CD4-positive, alpha-beta T cell treated with Interleukin-1 beta for 1 hour (primary cell): ENCODE measurements at places on chromosomes 3 and 15.
A peak's percentile ranks its signal among the peaks of the same experiment; 100 is the strongest.

DNA sequence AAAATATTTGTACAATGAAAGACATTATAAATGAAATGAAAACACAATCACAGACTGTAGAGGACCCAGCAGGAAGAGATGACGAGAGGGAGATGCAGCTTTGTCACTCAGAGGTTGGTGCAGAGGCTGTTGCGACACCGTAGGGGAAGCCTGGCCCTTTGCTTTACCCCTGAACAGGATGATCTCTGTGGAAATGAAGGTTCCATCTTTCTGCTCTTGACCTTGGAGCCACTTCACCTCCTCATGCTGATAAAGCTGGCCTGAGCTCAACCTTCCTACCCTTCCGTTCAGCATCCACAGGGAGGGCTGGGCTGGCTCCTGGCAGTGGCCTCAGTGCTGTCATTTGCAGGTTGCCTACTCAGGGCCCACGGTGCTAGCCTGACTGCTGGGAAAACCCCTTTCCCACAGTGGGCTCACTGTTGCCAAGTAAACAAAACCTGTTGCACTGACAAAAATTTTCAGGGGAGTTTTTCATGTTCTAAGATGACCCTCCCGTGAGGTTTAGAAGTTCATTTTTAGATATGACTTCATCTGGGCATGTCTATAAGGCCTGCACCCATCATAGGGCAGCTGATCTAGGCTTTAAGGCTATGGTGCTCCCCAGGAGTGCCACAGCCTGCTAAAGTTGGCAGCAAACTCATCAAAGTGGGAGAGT is 3.0 kb upstream of the CD80 start:
- DNase-seq: peak; percentile 79

- DNase-seq: no peak
These were observed 30.9 kb upstream of the SEMA3F start for GRCh38 chr3:50124052-50124799.

DNA sequence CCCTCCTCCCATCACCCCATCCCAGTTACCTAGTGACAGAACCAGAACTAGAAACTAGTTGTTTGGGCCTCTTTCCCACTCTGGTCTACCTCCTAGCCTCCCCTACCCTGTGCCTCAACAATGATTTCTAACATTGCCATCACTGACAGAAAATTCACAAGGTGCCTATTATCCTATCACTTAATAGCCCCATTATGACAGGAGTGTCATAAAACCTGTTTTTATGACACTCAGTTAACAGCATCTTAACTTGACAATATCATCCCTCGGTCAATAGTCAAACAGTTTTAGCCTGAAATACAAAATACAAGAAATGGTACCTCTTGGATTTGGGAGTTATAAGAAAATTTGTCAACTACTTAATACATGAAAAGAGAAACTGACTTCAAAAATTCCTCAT is 46.5 kb downstream of the ULK4 start:
- no peak for DNase-seq

- DNase-seq: no peak
These were observed 359.7 kb upstream of the ROPN1 start for GRCh38 chr3:124351430-124352148.

DNA sequence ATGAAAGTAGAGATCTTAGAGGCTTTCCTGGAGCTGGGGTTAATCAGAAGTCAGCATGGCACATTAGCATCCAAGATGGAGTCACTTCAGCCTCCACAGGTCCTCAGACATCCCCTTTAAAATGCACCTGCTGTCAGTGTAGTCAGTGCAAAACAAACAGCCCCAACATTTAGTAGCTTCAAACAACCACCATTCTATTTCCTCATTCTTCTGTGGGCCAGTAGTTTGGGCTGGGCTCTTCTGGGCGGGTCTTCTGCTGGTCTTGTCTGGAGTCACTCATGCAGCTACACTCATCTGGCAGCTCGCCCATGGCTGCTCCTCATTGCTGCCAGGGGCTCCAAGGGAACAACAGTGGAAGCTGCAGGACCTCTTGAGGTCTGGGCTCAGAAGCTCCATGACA is 99.9 kb downstream of the TLE3 start:
- DNase-seq: no peak

DNA sequence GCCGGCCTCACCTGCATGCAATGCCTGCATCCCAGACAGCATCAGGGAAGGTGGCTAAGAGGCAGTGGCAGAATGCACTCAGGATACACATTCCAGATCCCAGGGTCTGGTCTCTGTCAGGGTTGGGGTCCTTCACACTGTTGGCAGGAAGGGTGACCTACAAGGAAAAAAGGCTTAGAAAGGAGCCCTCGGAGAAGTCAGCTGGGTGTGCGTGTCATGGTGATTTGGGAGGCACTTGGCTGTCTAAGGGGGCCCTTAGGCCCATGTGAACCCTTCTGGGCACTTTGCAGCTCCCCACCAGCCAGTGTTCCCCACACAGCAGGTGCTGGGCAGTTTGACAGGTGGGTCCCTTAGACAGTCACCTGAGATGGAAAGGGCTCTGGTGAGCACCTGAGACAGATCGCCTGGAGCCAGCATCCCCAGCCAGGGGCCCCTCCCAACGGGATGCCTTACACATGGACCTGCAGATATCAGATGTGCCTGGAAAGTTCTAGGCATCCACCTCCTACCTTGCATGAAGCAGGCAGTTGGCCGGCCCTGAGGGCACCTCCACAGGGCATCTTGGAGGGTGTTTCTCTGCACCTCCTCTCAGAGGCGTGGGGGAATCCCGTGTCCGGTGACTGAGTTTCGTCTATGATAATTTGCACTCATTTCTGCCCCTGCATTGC is 131.6 kb downstream of the LRRK1 start:
- no peak for DNase-seq

DNA sequence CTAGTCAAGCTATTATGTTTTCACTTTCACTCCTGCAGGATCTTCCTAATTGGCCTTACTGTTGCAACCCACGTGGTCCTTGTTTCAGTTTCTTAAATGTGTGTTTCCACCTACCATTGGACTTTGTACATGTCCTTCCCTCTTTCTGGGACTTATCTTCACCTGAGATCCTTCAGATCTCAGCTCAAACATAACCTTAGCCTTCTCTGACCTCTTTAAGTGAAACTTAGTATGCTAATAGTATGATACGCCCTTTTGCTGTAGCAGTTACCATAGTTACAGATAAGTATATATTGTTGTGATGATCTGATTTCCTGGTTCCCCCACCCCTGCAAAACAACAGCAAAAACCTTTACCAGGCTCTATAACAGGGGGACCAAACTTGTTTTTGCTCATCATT is 35.2 kb downstream of the U2SURP start:
- DNase-seq: no peak

- DNase-seq: no peak
These were observed 69.7 kb upstream of the LARS2 start for GRCh38 chr3:45318689-45319088.

GRCh38 chr3:136621628-136622027 is 130.6 kb downstream of the STAG1 start:
- no peak for DNase-seq

DNA sequence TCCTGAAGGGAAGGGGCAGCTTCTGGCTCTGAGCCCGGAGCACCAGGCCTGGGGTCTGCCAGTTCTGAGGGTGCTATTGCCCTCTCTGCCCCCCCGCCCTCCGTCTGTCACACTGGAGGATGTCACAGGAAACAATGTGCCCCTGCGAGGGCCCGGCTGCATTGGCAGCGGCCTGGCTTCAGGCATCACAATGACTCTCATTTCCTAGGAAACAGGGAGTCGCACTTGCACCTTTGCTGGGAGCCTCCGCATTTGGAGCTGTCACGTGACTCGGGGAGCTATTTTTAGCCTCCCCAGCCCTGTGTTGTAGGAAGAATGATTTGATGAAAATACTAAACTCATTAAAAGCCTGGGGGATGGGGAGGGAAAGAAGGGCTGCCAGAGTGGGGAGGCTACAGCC is 518.9 kb downstream of the SHQ1 start:
- no peak for DNase-seq

DNA sequence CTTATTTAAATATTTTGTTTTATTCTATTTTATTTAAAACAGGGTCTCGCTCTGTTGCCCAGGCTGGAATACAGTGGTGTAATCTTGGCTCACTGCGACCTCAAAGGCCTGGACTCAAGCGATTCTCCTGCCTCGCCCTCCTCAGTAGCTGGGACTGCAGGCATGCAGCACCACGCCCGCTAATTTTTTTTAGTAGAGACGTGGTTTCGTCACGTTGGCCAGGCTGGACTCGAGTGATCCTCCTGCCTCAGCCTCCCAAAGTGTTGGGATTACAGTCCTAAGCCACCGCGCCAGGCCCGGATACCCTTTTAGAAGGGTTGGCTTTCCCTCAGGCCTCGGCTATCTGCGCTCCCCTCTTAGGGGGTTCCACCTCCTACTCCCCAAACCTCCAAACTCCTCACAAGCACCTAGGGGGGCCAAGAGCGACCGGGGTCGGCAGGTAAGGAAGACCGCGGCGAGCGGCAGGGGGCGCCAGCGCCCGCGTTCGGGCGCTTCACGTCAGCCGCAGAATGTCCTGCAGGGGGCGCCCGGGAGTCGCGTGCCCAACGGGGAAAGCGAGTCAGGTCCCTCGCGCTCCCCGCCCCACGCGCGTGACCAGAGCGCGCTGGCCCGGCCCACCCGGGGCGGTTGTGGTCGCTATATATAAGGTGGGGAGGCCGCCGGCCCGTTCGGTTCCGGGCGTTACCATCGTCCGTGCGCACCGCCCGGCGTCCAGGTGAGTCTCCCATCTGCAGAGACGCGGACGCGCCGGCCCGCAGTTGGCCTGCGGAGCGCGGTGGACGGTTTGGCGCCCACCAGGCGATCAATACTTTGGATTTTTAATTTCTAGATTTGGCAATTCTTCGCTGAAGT is 51.8 kb upstream of the GATM start:
- DNase-seq: peak; percentile 80

- DNase-seq: peak; percentile 6
These were observed 1.3 kb downstream of the DENND6A start for GRCh38 chr3:57691411-57692132.

DNA sequence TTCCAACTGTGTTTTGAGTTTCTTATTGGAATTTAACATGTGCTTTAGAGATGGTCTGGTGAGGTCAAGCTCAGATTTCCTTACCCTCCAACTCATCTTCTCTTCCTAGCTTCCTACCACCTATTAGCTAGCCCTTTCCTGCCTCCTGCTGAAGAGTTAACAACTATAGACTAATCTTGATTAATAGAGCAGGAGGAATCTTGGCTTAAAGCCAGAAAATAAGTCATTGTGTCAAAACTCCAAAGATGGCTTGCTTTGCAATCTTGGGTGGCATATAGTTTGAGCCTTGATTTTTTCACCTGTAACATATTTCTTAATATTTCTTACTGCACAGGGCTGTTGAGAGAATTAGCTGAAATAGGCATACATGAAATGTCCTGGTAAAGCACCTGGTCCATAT is 27.3 kb downstream of the BCL2L10 start:
- no peak for DNase-seq

GRCh38 chr15:72242775-72243370 is 11.9 kb upstream of the PKM start:
- DNase-seq: no peak

DNA sequence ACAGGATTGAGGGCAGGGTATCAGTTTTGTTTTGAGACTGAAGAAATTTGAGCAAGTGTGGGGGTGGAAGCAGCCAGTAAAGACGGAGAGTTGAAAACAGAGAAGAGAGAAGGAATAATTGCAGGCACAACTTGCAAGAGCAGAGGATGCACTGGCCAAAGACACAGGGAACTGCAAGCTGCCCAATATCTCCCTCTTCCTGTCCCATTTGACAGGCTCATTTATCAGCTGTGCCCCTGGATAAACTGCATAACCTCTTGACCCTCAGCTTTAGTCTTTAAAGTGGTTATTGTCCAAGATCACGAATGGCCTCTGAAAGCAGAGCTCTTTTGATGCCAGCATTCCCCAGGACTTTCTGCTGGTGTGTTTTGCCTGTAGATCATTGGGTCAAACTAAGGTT is 5.0 kb upstream of the RAMAC start:
- DNase-seq: no peak

GRCh38 chr15:31267161-31268107 is 59.2 kb upstream of the KLF13 start:
- DNase-seq: no peak

GRCh38 chr3:182041668-182042291 is 330.1 kb downstream of the SOX2 start:
- DNase-seq: no peak

GRCh38 chr3:28867836-28868235 is 413.0 kb upstream of the RBMS3 start:
- DNase-seq: no peak

GRCh38 chr15:47819158-47819557 is 101.9 kb downstream of the SEMA6D start:
- no peak for DNase-seq

- DNase-seq: no peak
These were observed 1013.6 kb downstream of the ROBO1 start for GRCh38 chr3:78754066-78754743.

GRCh38 chr3:57298041-57298440 is 5.6 kb upstream of the ASB14 start:
- DNase-seq: no peak

- no peak for DNase-seq
These were observed 145.7 kb downstream of the PLCL2 start for GRCh38 chr3:17030438-17030837.

DNA sequence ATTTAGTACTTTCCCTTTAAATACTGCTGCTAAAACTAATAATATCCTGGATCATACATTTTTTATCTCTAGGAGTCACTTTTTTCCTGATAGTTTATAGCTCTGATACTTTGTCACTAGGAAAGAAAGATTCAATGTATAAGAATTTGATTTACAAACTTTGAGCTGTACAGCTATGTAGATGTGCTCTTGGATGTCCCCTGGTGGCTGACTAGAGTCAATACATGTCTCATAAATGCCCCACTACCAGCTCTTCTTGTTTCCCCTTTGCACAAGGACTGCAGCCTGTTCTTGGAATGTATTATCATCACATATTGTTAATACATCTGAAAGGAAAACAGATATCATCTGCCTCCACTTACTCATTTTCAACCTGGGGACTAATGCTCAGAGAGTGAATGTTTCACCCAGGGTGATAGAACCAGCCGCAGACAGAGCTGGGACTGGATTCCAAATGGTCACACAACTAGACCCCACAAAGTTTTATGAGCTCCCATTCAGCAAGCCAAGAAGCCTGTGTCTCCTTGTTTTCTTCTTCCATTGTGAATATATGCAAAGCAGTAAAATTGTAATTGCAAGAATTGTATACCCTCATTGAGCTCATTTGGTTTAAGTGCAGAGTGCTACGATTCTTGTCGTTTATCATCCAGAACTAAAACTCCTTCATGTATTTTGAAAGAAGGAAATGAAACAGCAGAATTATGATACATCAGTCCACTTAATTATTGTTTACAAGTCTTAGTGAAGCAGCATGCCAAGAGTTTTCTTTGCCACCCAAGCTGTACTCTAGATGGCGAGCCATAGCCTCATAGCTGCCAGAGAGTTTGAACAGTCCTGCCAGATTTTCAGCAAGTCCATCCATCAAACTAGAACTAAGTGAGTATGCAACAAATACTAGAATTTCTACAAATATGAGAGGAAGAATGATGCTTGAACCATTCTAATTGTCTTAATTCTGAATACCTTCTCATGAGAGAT is 261.6 kb upstream of the LMCD1 start:
- peak; percentile 17 for DNase-seq
